Activated CD4-positive, alpha-beta T cell treated with anti-CD3 and anti-CD28 coated beads, Interleukin-2, Interleukin-4, amounts not matched to agents 100 ng/mL and 50 ng/mL, durations not matched to agents 16 hours and 8 hours (primary cell): ENCODE measurements at places on chromosomes 7 and 10.

GRCh38 chr7:85095366-85095765 lies 91.5 kb downstream of the SEMA3D start:
- no peak for DNase-seq

GRCh38 chr7:66682350-66683093 lies 53.8 kb downstream of the KCTD7 start:
- DNase-seq: no peak

DNA sequence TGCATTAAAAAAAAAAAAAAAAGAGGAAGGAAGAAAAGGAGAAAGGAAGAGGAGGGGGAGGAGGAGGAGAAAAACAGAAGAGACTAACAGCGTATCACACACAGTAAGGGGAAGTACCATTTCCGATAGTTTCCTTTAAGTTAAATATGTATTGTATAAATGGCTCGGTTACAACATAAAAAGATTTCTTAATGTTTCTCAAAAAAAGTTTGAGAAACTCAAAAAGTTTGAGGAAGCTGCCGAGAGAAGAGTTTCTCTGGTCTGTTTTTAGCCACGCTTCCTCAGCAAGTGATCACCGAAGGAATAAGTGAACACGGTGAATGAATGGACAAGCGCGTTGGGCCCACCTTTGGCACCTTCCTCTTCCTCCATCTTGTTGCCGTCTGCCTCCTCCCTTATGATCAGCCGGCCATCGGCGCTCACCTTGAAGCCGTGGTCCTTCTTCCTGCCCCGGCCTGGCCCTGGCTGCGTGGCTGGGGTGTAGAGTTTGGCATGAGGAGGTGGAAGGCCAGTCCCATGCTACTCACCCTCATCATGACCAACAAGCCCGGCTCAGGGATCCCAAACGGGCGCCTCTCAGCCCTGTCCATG lies 31.3 kb upstream of the FRAT2 start:
- DNase-seq: no peak

DNA sequence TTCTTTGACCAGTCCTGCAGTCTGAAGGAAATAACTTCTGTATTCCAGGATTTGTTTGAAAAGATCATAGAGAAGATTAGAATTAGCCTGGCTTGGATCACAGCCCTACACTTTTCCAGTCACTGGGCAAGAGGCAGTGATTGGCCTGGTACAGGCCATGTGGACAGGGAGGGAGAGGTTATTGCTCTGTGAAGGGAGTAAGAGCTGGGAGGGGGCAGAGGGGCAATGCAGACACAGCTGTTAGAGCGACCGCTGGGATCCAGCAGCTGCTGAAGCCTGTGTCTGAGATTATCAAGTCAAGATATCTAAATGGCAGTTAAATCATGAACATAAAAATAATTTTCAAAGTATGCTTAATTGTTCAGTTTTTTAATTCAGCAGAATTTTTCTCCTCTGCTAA lies 257.3 kb downstream of the SDK1 start:
- DNase-seq: no peak
